ENCODE measurements at places on chromosomes 4 and X.

GRCh38 chr4:156362581-156362980 lies 408.9 kb upstream of the CTSO start:
- H3K4me3 ChIP-seq = no peak overlapping the region
- H3K36me3 ChIP-seq = no peaks in the 10 kb centered on the region
- H3K27ac ChIP-seq = no peak overlapping the region
- H3K4me1 ChIP-seq = no peaks in the 10 kb centered on the region
- H3K27me3 ChIP-seq = no peaks in the 10 kb centered on the region
- no peak for DNase-seq

DNA sequence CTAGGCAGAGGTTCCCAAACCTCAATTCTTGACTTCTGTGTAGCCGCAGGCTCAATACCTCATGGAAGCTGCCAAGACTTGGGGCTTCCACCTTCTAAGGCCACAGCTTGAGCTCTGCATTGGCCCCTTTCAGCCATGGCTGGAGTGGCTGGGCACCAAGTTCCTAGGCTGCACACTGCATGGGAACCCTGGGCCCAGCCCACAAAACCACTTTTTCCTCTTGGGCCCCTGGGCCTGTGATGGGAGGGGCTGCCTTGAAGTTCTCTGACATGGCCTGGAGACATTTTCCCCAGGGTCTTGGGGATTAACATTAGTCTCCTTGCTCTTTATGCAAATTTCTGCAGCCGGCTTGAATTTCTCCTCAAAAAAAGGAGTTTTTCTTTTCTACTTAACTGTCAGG lies 14.0 kb upstream of the LOC101059915 start:
- DNase-seq = no peak
- H3K36me3 ChIP-seq = peaks cover 3% of the 10 kb centered on the region
- peaks cover 25% of the 10 kb centered on the region for H3K4me1 ChIP-seq
- no peak overlapping the region for H3K4me3 ChIP-seq
- peaks cover 7% of the 10 kb centered on the region for H3K27me3 ChIP-seq
- H3K27ac ChIP-seq = no peak overlapping the region

DNA sequence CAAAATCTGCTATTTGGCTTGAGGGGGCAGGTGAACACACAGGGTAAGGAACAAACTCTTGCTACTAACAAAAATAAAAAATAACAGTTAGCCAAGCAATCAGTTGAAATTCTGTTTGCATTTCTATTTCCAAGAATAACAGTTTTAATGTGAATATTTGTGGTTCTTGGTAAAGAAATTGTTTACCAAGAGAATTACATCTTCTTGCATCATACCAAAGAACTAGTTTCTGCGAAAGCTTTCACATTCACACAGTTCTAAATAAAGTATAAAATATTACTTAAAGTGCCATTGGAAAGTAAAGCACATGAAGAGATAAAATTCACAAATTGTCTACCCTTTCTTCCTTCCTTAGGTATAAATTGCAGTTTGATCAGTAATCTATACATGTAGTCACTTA lies 54.4 kb downstream of the KLHL4 start:
- H3K4me3 ChIP-seq = no peak overlapping the region
- no peak for DNase-seq
- H3K4me1 ChIP-seq = no peaks in the 10 kb centered on the region
- H3K27ac ChIP-seq = no peak overlapping the region
- no peaks in the 10 kb centered on the region for H3K27me3 ChIP-seq
- no peaks in the 10 kb centered on the region for H3K36me3 ChIP-seq

DNA sequence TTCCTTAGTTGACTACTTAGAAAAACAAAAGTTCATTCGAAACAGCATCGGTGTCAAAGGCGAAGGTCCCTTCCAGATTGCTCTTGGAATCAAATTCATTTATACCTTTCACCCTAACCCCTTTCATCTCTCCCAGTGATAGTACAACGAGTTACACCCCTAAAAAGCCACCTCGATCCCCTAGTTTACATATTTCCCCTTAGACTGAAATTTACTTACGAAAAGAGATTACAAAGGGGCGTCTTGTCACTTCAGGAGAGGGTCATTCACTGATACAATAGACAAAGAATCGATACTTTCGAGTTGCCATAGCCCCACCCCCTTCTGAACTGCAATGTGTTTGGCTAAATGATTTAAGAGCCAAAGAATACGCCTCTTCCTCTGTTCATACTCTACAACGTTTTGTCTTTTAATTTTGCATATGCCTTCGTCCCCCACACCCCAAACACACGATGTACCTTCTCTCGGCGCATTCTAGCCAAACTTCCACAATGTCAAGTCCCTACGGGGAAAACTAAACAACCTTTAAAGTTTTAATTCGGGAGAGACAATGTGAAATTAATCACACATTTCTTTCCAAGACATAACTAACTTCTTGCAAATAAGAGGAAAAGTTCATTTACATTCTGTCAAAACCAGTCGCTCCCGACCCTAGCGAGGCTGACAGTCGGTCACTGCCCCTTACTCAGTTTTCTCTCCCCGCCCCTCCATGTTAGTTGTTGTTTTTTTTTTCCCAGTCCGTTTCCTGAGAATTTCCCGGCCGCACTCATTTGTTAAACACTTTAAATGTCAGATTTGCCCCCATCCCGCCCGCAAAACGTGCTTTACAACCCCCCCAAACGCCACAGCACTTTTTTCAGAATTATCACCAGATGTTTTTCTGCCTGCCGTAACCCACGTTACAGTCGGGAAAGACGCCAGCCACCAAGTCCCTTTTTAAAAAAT lies 88.6 kb downstream of the HPRT1 start:
- peak overlapping the region; percentile 98 for H3K27ac ChIP-seq
- H3K36me3 ChIP-seq = no peaks in the 10 kb centered on the region
- peaks cover 21% of the 10 kb centered on the region for H3K4me1 ChIP-seq
- H3K27me3 ChIP-seq = peaks cover 5% of the 10 kb centered on the region
- peak overlapping the region; percentile 89 for H3K4me3 ChIP-seq

DNA sequence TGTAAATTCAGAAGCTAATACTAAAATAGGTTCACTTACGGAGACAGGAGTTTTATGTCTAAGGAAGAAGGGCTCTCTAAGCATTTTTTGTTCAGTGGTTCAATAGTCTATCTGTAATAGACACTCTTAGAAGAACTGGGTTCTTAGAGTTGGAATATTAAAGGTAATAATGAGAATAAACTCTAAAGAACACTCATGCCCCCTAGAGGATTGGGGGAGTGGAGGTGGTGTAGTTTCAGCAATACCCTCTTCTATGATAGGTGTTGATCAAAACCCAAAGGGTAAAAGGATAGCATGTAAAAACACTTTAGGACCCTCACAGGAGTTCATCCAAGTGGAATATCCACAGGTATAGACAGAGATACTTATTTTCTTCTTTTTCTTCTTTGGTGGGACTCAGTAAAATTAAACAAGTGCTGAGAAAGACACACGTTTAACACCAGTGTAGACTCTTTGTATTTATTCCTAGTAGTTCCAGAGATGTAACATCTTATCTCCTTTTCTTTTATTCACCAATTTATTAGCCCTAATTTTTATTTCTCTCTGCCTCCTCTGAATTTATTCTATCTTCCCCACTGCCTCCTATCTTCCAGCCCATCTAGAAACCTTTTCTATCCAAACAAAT lies 25.7 kb upstream of the MND1 start:
- no peaks in the 10 kb centered on the region for H3K36me3 ChIP-seq
- no peaks in the 10 kb centered on the region for H3K4me1 ChIP-seq
- peaks cover 5% of the 10 kb centered on the region for H3K27me3 ChIP-seq
- no peak for DNase-seq

DNA sequence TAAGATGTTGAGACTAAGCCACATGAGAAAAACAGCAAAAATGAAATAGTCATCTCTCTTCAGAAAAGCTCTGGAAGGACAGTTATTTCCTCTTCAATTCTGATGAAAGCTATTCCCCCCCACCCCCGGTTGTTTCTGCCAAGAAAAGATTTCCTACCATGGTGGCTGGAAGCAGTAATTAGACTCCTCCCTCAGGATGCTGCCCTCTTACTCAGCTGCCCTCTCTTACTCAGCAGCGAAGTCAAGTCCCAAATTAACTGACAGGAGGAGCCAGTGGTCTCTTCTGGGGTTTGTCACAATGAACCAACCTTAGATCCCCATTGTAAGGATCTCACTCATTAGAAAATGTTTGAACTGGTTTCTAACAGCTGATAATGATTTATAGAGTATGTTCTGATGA lies 38.0 kb downstream of the GPM6B start:
- no peaks in the 10 kb centered on the region for H3K27me3 ChIP-seq
- H3K4me1 ChIP-seq = no peaks in the 10 kb centered on the region
- H3K36me3 ChIP-seq = peaks cover 2% of the 10 kb centered on the region
- no peak overlapping the region for H3K4me3 ChIP-seq
- DNase-seq = no peak
- no peak overlapping the region for H3K27ac ChIP-seq

All from activated T-helper 1 cell treated with anti-CD3 and anti-CD28 coated beads, Interleukin-12 subunit alpha, Interleukin-12 subunit beta, Interleukin-2, Interleukin-4 antibody, amounts not matched to agents 30 ng/mL and 10 ng/mL and 1 ng/mL, durations not matched to agents 14 hours and 24 hours and 36 hours (primary cell).